ENCODE measurements at places on chromosomes 16 and 17. TPM values are rescaled to one million over a fixed set of nuclear protein-coding genes. Genes with fewer than 3 reads are reported as not detected.

LLGL2 gene
- 5.4 TPM for total RNA-seq

KCTD19 gene
- 0.44 TPM for total RNA-seq

KRTAP2-2 gene
- total RNA-seq, result not detected

GRCh38 chr16:84215531-84215930 is 24.3 kb downstream of the KCNG4 start:
- no peak for DNase-seq

DNA sequence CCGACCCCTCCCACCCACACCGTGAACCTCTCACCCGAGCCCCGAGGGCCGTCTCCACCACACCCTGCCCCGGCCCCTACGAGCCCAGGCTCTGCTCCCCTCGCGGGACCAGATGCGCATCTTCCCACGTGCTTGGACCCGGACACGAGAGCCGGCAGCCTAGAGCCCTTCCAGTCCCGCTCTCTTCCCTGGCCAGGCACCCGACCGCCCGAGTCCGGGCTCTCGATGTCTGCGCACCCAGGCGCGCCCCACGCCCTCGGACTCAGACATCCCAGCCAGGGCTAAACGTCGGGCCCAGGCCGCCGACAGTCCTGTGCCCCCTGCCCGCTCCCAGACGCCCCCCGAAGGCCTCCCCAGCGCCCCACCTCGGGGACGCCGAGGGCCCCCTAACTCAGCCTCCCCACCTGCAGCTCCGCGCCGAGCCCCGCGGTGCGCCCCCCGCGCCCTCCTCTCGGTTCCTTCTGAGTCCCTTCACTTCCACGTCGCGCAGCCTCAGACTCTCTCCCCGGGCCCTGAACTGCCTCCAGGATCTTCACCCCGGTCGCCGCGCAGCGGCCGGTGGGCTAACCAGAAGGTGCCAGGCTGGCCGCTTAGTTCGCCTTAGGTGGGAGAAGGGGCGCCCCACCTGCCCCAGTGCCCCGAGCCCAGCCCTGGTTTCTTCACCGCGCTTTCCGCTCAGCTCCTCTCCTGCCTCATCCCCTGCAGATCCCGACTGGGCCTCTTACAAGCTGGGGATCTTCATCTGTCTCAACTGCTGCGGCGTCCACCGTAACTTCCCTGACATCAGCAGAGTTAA is 688 bp downstream of the ADAP2 start:
- no peak for DNase-seq

- no peak for DNase-seq
Measured at GRCh38 chr17:36665417-36665816, 64.0 kb downstream of the MRM1 start.

DNA sequence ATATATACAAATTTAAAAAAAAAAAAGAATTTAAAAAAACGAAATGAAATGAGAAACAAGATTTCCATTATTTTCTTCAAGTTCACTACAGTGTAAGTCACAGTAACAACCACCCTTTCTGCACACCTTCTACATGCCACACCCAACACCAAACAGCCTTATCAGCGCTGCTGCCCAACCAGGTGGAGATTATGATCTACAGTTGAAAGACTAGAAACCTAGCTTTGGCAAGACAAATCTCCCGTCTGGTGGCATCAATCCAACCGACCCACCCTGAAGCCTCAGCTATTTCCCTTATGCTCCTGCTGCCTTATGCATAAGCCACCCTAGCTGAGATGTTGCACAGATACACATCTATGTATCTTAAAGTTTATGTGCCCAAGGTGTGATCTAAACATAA is 60.8 kb downstream of the PARN start:
- DNase-seq, result no peak

DNA sequence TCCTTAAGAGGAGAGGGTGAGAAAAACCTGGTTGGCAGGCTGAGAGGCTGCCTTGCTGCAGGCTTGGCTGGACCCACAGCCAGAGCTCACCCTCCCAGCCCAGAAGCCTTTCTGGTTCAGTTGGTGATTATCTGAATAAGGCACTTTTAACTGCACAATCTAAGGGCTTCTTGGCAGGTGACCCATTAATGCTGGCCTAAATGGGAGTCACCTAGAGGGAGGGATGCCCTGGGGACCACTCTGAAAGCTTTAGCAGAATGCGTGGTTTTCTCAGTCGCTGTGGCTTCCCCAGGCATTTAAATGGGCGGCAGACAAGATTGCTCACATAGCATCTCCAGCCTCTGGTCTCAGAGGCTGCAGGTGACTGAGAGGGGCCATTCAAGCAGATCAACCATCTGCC is 33.2 kb upstream of the SHISA9 start:
- DNase-seq, result no peak

- DNase-seq, result no peak
Measured at GRCh38 chr17:81176666-81177065, 10.6 kb upstream of the AATK start.

DNA sequence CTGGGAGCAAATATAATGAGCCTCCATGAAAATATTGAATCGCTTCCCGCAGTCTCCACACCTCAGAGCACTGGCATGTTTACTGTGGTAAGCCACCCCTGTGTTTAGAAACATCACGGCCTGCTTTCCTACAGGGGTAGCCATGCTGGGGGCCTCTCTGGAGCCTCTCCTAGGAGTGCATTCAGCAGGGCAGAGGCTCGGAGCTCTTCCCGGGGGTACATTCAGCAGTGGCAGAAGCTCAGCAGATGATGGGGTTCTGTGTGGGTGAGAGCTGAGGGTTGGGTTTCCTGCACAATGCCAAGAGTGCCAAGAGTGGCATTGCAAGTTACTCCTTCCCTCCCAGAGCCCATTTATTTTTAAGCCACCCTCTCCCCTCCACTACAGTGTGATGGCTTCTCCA is 386.6 kb downstream of the SEC14L1 start:
- DNase-seq, result no peak

- DNase-seq, result no peak
Measured at GRCh38 chr17:40433551-40434415, 9.5 kb upstream of the IGFBP4 start.

Measured in endothelial cell of umbilical vein (primary cell).